HCT116 (cell line): ENCODE measurements at places on chromosomes 11 and 22.
A peak's percentile ranks its signal among the peaks of the same experiment; 100 is the strongest.

DNA sequence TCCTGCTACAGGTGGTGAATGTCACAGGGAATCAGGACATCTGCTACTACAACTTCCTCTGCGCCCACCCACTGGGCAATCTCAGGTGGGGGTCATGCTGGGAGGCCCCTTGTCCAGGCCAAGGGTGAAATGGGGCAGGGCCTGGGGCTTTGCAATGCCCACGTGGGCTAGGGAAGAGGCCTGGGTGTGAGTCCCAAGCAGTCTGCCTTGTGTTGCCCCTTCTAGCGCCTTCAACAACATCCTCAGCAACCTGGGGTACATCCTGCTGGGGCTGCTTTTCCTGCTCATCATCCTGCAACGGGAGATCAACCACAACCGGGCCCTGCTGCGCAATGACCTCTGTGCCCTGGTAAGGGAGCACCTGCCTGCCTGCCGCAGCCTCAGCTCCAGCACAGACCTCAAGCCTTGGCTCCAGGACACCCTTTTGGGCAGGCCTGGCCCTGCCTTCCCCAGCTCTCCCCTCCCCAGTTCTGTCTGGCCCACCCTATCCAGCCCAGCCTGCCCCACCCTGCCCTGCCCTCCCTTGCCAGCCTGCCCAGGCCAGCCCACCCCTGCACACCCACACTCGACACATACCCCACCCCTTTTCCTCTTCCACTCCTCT lies 9.1 kb upstream of the TAGLN start:
- DNase-seq: no peak

- no peak for DNase-seq
Observed at GRCh38 chr11:77155082-77155475, 27.0 kb downstream of the MYO7A start.

- no peak for DNase-seq
Observed at GRCh38 chr22:47396105-47396504, 633.7 kb downstream of the TBC1D22A start.

DNA sequence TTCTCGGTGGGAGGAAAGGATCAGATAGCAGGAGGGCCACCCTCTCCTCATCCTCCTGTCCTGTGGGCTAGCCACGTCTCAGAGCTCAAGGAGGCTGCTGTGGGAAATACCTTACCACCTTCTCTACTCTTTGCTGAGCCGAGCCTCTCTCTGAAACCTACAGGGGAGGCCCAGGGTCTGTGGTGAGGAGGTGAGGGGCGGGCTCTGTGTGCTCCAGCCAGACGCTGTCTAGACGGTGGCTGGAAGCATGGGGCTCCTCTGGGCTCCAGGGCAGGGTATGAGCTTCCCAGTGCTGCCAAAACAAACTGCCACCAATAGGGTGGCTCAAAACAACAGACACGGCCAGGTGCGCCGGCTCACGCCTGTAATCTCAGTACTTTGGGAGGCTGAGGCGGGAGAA lies 5.5 kb upstream of the TMPRSS6 start:
- DNase-seq: no peak

DNA sequence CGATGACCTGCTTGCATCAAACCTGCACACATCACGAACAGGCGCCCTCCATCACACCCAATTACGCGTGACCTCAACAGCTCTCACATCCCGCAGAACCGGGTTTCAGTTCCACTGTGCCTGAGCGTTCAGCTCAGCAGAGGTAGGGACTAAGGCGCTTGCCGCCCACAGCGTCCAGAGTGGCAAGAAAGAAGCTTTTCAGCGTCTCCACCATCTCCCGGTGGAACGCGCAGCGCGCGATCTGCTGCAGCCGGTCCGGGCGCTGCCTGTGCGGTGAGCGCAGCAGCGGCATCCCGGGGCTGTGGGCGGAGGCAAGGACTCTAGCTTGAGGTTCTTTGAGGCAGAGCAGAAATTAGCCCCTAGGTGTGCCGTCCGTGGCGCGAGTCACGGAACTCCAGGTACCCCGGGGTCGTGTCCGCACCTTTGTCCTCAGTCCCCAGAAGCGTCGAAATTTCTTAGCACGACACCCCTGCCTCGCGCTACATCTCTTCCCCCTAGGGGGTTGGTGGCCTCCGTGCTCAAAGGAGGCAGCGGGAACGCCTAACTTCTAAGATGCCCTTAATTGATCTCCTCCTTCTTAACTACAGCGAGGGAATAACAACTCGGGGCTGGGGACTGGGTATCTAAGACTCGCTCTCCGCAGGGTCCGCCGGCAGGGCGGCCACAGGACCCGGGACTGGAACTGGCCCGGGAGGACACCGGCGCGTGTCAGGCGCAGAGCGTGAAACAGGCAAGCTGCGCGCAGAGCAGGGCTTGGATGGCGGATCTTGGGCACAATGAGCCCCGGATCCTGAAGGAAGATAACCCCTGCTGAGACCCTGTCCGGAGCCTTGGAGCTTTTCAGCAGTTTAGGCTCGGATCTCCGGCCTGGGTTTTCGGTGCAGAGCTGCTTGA lies 1.7 kb upstream of the CALCA start:
- no peak for DNase-seq

DNA sequence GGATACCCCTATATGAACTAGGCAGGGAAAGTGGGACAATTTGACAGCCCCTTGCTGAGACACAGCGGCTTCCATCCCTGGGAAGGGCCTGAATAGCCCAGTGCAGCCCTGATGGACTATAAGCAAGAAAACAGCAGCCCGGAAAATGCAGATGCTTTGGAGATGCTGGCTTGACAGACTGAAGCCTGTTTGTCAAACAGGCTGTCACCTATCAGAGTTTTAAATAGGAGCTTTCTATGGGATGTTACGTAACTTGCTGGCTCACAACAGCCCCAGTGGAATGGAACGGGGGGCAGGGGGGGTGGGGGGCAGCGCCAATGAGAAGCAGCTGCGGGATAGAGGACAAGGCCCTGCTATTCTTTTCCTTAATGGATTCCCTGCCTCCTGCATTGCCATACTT lies 91.9 kb upstream of the NTM start:
- no peak for DNase-seq

GRCh38 chr22:35556666-35557065 lies 16.0 kb downstream of the RASD2 start:
- no peak for DNase-seq

- no peak for DNase-seq
Observed at GRCh38 chr11:87300640-87301380, 263.1 kb downstream of the TMEM135 start.

GRCh38 chr22:46918197-46918596 lies 155.7 kb downstream of the TBC1D22A start:
- no peak for DNase-seq

DNA sequence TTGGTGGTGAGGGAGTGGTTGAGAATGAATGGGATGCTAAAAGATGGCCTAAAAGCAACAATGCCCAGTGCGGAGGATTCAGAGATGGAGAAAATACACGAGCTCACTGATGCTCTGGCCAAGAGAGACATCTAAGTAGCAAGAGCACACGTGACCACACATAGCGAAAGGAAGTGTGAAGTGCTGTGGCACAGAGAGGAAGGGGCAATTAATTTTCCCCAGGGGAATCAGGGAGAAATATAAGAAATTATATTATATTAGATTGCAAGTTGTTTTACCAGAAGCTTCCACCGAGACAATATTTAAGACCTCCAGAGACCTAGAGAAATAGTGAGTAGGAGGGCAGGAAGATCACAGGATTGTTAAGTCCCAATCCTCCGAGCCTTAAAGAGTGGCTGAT lies 80.6 kb downstream of the RCN1 start:
- no peak for DNase-seq

DNA sequence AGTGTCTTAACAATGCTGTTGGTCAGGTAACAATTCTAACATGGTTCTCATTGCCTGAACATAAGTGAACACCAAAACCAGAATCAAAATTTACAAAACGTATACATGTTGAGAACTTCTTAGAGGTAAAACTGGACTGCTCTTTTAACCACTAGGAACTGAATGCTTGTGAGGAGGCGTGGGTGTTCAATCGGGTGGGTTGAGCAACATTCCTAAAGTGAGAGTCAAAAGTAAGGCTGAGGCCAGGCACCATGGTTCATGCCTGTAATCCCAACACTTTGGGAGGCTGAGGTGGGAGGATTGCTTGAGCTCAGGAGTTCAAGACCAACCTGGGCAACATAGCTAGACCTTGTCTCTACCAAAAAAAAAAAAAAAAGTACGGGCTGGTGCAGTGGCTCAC lies 11.5 kb downstream of the PPME1 start:
- no peak for DNase-seq

GRCh38 chr11:57458060-57458409 lies 2.3 kb upstream of the RTN4RL2 start:
- DNase-seq: no peak

GRCh38 chr22:28480000-28480715 lies 199.5 kb downstream of the TTC28 start:
- DNase-seq: no peak

GRCh38 chr11:36447947-36448346 lies 62.1 kb downstream of the TRAF6 start:
- no peak for DNase-seq

- peak; percentile 35 for DNase-seq
Observed at GRCh38 chr22:41576877-41577276, 12.8 kb downstream of the PMM1 start.

DNA sequence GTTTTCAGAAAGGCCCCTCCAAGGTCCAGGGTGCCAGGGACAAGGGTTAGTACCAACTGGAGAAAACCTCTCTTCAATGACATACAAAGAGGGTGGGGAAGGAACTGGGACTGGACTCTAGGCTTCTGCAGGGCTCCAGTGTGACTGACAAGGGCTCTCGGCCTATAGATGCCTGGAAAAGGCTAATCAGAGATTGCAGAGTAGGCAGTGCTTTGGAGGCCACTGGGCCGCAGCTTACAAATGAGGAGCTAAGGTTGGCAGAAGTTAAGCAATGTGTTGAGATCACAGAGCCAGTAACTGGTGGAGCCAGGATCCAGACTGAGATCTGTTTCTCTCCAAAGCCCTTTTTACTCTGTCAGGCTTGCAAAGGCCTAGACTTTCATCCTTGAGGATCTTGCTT lies 7.4 kb upstream of the DGKZ start:
- DNase-seq: no peak

DNA sequence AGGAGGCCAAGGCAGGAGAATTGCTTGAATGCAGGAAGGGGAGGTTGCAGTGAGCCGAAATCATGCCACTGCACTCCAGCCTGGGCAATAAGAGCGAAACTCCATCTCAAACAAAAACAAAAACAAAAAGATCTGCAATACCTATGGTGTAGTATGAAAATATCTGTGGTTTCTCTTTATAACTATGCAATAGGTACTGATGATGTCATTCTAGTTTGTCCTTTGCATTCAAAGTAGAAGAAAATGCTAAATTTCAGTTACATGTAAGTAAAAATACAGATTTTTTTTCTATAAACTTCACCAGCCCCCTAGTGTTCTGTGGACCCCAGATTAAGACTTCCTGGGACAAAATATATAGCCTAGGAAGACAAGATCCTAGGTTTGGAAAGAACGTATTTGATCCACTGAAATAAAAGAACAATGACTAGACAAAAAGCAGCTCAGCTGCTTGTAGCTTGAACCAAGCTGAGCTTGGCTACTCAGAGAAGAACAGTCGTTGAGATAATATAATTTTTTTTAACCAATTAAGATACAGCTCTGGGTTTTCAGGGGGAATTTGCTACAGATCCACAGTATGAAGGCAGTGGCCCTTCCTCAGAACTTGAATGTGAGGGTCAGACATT lies 2.8 kb upstream of the HBE1 start:
- no peak for DNase-seq

GRCh38 chr22:41563051-41563711 lies 2.4 kb downstream of the CSDC2 start:
- no peak for DNase-seq

DNA sequence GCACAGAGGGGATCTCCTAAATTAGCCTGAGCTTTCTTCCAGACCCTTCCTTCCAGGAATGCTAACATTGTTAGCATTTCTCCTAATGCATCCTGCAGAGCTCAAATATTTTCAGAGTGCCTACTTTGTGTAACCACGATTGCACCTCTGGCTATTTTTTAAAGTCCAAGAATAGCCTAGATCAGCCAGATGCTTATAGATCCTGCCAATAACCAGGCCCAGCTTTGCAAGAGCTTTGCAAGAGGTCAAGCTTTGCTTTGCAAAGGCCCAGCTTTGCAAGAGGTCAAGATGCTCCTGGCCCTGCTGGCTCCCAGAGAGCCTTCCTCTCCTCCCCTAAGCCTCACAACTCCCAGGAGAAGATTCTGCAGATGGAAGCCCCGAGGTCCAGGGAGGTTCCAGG lies 491.9 kb downstream of the MN1 start:
- DNase-seq: no peak

DNA sequence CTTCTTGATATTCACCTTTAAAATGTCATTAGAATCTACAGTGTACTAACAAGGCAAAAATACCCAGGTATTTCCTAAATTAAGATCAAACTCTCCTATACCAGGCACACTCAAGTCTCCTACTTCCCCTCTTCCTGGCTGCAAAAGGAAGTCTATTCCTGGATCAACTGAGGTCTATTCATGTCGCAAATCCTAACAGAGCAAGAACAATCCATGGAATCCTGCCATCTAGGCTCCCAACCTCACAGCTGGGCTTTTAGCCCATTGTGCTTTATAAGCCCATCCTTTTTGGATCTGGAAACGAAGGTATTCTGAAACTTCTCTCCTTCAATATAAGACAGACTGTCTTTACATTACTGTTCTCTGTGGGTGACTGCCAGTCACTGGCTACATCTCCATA lies 161.8 kb downstream of the SOX6 start:
- no peak for DNase-seq

GRCh38 chr11:832529-833113 lies at the start of gene CD151:
Gene CD151, plus strand, starts transcription at chr11:832952. Its CDS starts 3,118 bp downstream, at chr11:836070.
- DNase-seq: no peak

GRCh38 chr22:17743661-17744411 lies 30.4 kb downstream of the BID start:
- DNase-seq: no peak

- DNase-seq: no peak
Observed at GRCh38 chr11:1151366-1152315, 6.1 kb upstream of the MUC5AC start.

- DNase-seq: no peak
Observed at GRCh38 chr11:116869610-116870009, 32.2 kb upstream of the APOA1 start.

- no peak for DNase-seq
Observed at GRCh38 chr22:23381661-23382427, 198.2 kb downstream of the IGLL1 start.

DNA sequence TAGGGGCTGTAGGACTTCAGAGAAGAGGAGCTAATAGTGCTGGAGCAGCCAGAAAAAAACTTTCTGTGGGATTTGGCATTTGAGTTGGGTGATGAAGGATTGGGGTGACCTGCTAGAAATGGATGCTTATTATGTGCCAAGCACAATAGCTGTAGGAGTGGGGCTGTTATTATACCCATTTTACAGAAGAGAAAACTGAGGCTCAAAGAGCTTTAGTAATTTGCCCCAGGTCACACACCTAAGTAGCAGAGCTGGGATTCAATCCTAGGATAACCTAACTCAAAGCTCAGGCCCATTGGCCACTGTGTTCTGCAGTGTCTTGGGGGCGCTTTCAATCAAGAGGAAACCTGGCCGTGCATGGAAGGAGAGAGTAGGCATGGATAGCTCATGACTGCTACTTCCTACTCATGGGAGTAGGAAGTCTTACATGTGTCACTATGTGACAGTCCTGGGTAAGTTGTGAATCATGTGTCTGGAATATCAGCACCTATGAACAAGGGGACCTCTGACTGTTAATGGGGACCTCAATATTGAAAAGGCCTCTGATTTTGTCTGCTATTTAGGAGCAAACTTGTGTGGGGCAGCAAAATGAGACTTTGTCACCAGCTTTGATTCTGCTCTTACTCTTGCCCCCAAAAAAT lies 6.1 kb upstream of the ELF5 start:
- no peak for DNase-seq
